Transverse colon (tissue), 4 donors: ENCODE measurements at places on chromosomes 6 and 20. TPM values are rescaled to one million over a fixed set of nuclear protein-coding genes. Genes with fewer than 3 reads are reported as not detected.

Gene COL12A1
- 25.3 TPM for total RNA-seq

Gene ACTL10
- total RNA-seq: 14.1 TPM

Gene CST2
- not detected for total RNA-seq

Gene GPLD1
- total RNA-seq: 1.6 TPM

Gene PSORS1C1
- 17.2 TPM for total RNA-seq

Gene MAFB
- 74.4 TPM for total RNA-seq

Gene PAK5
- total RNA-seq: not detected

Gene PPP1R3G
- 0.95 TPM for total RNA-seq

Gene SLC12A5
- total RNA-seq: not detected

Gene TFAP2B
- not detected for total RNA-seq

Gene CPXM1
- 1.1 TPM for total RNA-seq

Gene KHDC1
- total RNA-seq: not detected

Gene AIF1
- not detected for total RNA-seq

Gene NRM
- 2.7 TPM for total RNA-seq

GRCh38 chr6:110635096-110635495, 158.7 kb upstream of the SLC22A16 start:
- DNase-seq: no peak

DNA sequence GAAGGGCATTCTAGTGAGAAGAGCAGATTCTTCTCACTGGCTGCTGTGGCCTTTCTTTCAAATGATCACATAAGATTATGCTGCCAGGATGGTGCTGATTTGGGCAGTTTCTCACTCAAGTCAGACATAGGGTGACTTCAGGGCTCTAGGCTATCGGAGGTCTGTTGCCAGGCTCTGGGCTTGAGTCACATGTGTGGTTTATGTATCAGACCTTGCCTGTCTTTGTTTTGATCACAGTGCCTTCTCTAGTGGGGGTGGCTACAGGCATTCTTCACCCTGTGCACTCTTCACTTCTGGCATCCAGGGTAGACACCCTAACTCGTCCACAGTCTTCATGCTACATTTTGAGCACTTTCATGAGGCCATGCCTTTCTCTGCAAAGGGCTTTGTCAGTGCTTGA, 823.7 kb upstream of the MAN1A1 start:
- DNase-seq: no peak

DNA sequence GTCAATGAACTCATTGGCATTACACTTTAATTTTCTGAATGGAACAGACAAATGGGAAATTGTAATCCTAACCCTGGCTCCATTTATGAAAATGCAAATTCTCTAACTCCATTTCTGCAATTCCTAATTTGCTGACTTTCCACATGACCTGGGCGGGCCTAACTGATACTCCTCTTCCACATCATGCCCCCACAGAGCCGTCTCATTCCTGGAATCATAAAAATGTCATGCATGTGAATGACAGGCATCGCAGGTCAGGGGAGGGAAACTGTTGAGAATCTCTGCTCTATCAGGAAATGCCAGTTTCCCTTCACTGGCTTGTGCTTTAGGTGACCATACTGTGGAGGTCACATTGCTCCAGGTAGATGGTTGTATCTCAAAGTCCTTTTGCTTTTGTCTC, 165.1 kb downstream of the ZNF217 start:
- DNase-seq: no peak

DNA sequence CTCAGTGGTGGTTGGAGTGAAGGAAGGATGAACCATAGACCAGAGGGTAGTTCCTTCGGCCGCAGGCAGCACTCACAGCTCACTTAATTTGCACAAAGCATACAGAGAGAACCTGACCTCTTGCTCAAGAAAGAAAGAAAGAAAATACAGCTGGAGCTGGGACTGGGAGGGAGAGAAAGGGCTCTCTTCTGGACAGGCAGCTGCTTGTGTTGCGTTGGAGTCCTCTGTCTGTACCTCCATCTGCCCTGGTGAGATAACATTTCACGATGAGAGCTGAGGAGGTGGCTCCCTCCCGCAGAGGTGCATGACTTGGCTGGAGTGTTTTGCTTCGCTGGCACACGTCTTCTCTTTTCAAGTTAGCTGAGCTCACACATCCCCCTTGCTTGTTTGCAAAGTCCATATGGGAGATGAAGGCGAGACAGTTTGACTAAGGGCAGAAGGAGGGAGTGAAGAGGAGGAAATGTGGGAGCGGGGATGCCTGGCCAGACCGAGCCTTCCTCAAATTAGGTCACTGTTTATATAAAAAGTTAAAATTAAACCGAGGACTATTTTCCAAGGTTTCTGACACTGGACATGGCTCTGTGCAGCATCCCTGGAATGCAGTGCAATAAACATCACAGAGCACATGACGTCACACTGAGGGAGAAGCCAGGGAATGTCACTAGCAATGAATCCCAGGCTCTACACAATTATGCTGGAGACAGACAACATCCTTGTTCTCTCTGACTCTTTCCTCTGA, 359.4 kb downstream of the CD83 start:
- DNase-seq: peak; percentile 74

DNA sequence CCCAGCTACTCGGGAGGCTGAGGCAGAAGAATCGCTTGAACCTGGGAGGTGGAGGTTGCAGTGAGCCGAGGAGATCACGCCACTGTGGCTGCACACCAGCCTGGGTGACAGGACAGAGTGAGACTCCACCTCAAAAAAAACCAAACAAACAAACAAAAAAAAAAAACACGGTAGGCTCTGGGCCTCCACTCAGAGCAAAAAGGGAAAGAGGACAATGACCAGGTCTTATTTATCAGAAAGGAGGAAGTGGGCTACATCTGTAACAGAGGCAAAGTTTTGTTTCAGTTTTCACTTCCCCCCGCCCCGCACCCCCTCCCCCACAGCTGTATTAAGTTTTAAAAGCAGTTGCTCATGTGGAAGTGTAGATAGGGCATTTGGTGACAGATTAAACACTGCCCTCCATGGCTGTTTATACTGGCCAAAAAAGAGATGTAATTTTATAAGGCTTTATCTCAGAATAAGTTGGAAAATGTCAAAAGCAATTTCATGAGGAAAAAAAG, 114.6 kb downstream of the RCAN2 start:
- no peak for DNase-seq

- DNase-seq: no peak
Observed at GRCh38 chr6:133392015-133392414, 150.9 kb downstream of the EYA4 start.

GRCh38 chr20:38207621-38208020, 42.6 kb upstream of the TGM2 start:
- no peak for DNase-seq

GRCh38 chr20:48339190-48339985, 488.4 kb downstream of the PREX1 start:
- DNase-seq: peak; percentile 22

DNA sequence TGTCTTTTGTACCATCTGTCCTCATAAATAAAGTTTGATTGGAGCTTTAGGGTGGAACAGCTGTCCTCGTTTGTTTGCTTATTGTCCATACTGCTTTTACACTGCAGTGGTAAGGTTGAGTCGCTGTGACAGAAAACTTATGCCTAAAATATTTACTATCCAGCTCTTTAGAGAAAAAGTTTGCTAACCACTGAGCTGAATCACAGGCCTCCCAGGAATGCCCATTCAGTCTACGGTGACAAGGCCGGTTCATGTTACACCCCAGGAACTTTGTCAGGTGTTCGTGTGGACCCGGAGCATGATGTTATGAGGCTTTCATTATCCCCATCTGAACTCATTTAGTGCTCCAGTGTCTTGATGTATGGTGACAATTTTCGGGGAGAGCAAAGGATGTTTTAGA, 401.1 kb downstream of the SAMD5 start:
- DNase-seq: no peak

- DNase-seq: no peak
Observed at GRCh38 chr6:123908797-123909196, 105.1 kb downstream of the NKAIN2 start.

- no peak for DNase-seq
Observed at GRCh38 chr6:37759221-37760144, 60.0 kb upstream of the ZFAND3 start.

- DNase-seq: peak; percentile 36
Observed at GRCh38 chr6:55069132-55069781, 105.1 kb upstream of the HCRTR2 start.

DNA sequence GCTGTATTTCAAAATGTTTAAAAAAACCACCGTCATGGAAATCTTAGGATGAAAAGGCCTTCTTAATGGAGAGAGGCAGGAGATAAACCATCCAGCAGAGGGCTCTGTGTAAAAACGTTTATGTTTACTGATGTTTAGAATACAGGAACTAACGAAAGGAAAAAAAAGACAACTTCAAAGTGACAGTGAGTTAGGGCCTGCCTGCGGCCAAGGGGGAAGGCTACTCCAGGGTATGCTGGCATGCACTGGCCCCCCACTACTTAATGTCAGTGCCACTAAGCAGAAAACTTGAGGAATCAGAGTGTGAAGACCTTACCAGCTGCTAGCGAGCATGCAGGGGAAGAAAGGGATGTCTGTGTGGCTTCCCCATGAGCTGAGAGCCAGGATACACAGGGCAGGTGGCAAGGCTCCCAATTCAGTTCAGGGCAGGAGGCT, 47.7 kb downstream of the AKAP7 start:
- DNase-seq: no peak

GRCh38 chr6:148925701-148926100, 178.9 kb downstream of the UST start:
- DNase-seq: no peak

DNA sequence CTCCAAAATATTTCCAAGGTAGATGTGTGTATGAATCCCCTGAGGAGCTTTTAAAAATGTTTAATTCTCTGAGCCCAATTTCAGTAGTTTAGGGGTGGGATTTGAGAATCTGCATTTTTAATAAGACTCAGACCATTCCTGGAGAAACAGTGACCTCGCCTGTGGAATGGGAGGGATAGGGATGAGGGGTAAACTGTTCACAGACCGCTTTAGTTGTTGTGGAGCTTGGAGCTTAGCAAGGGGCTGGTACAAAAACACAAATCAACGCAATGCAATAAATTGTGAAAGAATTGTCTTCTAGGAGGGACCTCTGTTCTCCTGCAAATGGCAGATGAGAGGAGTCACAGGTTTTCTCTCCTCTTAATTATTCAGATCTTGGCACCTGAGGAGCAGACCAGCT, 239.3 kb upstream of the SULF2 start:
- no peak for DNase-seq

GRCh38 chr6:8085053-8085511, 17.3 kb downstream of the EEF1E1 start:
- no peak for DNase-seq

GRCh38 chr20:59819496-59820203, 113.8 kb downstream of the SYCP2 start:
- DNase-seq: no peak

GRCh38 chr6:106163966-106164877, 78.1 kb downstream of the PRDM1 start:
- DNase-seq: peak; percentile 46

DNA sequence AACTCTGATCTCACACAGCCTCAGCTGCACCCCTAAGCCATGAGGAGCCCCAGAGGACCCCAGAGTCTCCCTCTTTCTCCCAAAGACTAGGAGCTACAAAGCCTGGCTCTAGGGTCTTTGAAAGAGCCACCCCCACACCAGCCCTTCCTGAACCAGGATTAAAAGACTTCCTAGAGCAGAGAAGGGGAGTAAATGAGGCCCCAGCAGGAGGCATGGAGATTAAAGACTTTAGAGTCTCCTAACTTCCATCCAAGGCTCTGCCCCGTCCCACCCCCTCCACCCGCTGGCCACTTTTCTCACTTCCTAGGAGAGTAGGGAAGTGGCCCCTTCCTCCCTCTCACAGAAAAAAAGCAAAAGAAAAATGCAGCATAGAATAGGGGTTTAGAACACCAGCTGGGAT, 1.7 kb downstream of the PREX1 start:
- no peak for DNase-seq

DNA sequence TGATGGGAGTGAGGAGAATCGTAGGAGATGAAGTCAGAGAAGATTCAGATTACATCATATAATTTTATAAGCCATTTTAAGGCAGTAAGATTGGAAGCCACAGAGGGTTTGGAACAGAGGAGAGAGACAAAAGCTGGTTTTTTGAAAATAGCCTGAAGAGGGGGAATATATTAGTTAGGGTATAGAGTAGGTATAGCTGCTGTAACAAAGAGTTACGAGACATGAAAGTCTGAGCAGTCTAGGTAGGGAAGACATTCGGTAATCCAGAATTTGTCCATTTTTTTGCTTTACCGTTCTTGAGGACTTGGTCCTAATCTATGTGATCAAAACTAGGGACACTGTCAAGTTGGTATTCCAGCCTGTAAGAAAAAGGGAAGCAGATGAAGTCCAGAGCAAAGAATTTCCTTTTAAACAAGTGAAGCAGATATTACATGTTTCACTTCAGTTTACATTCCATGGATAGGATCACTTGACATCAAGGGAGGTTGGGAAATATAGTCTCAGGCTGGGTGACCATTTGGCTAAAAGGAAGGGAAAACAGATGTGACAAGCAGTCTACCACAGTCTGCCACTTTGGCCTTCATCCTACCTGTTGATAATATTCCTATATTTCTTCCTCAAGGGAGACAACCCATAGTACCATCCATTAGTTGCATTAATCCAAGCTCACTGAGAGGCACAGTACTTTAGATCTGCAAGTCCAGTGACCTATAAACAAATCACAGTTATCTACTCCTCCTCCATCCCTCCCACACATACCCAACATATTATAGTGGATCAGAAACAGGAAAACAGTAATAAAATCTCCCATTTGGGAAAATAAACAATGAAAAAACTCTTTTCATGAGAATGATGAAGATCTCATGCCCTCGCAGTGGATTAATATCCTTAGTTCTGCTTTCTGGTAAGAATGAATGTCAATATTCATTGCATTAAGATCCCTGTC, 10.2 kb downstream of the FAM135A start:
- no peak for DNase-seq

DNA sequence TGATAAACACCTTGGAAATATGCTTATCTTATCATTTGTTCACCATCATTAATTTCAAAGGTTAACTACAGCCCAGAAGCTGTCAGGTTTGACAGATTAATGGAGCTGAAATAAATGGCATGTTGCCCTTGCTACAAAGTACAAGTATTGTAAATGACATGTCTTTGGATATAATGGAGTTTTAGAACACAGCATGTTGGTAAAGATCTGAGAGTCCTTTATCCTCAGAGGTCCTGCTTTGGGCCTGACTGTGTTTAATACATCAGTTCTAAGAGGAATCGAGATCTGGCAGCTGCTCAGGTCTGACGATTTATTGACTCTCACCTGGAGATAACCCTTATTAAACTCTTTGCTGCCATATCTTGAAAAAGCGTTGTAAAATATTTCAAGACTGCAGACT, 222.7 kb upstream of the OPRM1 start:
- DNase-seq: no peak

GRCh38 chr6:52116605-52116948, 29.2 kb upstream of the PKHD1 start:
- no peak for DNase-seq
